ENCODE measurements at places on chromosomes 3 and 15.

GRCh38 chr3:165196577-165197480, 645 bp upstream of the SLITRK3 start:
- DNase-seq = no peak

DNA sequence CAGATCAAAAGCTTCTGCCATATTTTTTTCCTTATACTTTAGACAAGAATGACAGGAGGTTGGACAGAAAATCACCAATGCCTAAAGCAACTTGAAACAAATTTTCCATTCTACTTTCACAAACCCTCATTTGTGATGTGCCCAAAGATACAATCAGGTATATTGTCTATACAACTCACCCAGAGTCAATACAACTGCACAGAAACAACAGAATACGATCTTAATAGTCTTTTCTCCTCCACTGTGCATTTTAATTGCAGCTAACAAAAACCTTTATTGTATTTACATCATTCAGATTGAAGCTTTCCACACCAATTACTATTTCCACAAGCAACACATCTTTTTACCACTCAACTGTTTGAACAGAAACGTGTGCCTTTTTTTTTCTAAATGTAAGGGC, 80.4 kb downstream of the PLOD2 start:
- no peak for DNase-seq

DNA sequence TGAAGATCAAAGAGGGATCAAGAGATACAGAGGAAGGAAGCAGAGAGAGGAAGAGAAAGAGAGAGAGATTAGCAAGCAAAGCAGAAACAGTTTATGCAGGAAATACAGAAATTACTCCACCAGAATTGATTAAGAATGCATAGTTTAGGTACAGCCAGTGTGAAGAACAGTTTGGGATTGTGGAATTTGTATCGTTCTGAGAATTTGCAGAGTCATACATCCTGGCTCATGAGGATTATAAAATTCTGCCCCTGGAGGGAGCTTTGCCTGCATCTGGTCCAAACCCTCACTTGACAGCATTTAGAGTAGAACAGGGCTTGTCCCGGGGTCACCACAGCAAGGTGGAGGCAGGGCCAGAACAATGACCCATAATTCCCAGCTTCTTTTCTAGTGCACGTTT, 44.1 kb downstream of the MASP1 start:
- no peak for DNase-seq

DNA sequence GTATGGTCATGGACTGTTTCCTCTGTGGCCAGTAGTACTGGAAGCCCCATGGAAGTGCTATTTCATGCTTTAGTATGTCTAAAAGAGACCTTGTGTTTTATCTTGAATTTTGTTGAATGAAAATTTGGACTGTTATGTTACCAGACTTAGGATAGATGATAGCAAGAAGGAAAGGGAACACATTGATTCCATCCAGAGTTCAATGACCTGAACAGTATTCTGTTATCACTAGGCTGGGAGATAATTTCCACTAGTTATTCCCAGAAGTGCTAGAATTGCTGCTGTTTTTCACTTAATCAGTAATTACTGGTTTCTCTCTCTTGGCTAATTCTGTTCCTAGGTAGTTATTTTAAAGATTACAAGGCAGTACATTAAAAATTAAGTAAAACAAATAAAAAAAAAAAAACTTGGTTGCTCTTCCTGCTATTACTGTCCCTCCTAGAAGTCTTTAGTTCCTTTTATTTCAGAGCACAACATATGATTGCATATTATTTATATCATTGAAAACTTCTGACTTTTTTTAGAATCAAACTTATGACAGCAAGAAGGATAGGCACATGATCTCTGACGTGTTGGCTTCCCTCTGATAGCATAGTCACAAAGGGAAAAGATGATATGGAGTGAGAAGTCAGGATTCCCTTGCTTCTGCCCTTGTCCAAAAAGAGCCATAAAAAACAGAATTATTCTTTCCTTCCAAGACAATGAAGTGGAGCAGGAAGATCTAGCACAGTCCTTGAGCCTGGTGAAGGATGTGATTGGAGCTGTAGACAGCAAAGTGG, 72.2 kb downstream of the KLHL25 start:
- DNase-seq = no peak

GRCh38 chr15:60534546-60534945, 55.6 kb upstream of the ICE2 start:
- DNase-seq = no peak

DNA sequence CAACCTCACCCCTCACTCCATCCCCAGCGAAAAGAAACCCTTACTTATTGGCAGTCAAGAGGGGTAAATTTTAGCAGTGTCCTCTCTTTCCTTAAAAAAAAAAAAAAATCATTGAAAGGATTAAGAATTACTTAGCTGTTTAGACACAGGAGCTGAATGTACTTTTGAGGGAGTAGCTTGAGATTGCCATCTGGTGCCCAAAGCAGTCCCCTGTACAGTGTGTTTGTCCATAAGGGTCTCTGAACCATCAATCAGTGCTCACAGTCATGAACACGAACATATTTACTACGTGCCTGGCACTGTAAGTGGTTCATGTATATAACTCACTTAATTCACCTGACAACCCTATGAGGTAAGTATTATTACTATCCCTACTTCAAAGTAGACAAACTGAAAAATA, 463.5 kb downstream of the RAP2B start:
- DNase-seq = no peak

GRCh38 chr3:48459331-48459730, 12.8 kb downstream of the ATRIP start:
- DNase-seq = no peak

- no peak for DNase-seq
These were observed 5.1 kb downstream of the HHATL start for GRCh38 chr3:42697289-42698051.

DNA sequence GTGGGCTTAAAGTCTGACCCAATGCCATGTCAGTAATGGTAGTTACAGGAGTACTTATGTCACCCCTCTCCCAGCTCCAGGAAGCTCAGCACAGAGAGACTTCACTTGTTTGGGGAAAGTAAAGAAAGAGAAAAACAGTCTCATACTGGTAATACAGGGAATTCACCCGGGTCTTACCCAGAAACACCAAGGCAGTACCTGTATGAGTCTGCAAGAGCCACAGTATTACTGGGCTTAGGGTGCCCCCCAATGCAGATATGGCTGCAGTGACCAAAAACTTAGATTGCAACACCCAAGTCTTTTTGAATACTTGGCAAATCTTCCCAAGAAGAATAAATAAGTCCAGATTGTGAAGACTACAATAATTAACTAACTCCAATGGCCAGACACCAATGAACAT, 622.1 kb downstream of the IGSF11 start:
- no peak for DNase-seq

DNA sequence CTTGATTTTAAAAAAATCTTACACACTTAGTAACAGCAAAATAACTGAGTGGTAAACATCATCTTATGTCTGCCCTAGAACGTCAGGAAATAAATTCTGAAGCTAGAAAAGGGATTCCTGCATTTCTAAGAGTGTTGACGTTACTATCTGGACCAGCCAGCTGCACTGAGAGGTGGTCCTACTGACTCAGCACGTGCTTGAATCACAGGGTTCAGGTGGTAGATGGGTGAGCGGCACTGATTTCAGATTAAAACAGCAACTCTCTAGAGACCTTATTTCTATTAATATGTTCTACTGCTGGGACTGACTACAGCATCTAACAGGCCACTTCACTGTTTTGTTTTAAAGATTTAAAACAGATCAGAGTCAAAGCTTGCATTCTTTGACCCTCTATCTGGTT, 377.2 kb downstream of the GABRB3 start:
- no peak for DNase-seq

- no peak for DNase-seq
These were observed 17.5 kb downstream of the SENP8 start for GRCh38 chr15:72135719-72136118.

- no peak for DNase-seq
These were observed 1.9 kb upstream of the DPPA4 start for GRCh38 chr3:109339197-109339596.

DNA sequence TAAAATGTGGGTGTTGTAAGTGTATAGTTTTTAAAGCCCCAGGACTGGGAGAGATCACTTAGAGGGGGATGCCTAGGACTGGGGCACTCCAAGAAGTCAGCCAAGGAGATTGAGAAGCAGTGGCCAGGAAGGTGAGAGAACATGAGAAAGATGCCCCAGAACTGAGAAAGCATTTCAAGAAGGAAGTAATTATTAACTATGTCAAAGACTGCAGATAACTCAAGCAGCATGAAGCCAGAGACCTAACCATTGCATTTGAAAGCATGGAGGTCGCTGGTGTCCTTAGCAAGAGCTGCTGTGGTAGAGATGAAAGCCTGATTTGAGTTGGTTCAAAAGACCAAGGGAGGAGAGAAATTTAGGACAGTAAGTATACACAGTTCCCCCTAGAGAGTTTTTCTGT, 30.6 kb upstream of the SLC2A2 start:
- no peak for DNase-seq

- DNase-seq = no peak
These were observed 57.5 kb upstream of the KLF13 start for GRCh38 chr15:31268911-31269784.

- peak; percentile 32 for DNase-seq
These were observed 22.5 kb downstream of the CHST14 start for GRCh38 chr15:40493089-40493840.

- no peak for DNase-seq
These were observed 608.4 kb upstream of the CFAP20DC start for GRCh38 chr3:59658274-59658673.

GRCh38 chr3:81003817-81004216, 757.6 kb downstream of the GBE1 start:
- no peak for DNase-seq
